ENCODE measurements at places on chromosomes 4 and X.

GRCh38 chr4:56424697-56425514 is 10.5 kb downstream of the PPAT start:
- DNase-seq, result no peak

- no peak for DNase-seq
Measured at GRCh38 chr4:119794113-119794512, 165.5 kb upstream of the PDE5A start.

DNA sequence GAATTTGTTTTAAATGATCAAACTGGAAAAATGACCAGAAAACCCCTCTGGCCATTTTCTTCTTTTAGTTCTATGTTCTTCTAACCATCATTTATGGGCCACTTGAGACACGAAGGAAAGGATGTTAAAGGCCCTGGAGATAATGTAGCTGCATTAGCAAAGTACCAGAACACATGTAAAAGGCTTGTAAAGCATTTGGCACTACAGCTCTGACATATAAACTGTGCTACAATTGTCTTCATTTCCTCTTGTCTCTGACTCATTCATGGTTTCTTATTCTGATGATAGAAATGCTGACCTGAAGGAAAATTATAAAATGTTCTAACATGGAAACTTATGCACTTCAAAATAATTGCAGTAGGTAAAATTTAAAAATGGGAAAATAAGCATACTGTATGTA is 388.7 kb downstream of the FAT4 start:
- no peak for DNase-seq

GRCh38 chrX:12978205-12979025 is 3.5 kb downstream of the TMSB4X start:
- DNase-seq, result peak; percentile 28

- DNase-seq, result no peak
Measured at GRCh38 chrX:120564925-120565324, 4.2 kb upstream of the CUL4B start.

DNA sequence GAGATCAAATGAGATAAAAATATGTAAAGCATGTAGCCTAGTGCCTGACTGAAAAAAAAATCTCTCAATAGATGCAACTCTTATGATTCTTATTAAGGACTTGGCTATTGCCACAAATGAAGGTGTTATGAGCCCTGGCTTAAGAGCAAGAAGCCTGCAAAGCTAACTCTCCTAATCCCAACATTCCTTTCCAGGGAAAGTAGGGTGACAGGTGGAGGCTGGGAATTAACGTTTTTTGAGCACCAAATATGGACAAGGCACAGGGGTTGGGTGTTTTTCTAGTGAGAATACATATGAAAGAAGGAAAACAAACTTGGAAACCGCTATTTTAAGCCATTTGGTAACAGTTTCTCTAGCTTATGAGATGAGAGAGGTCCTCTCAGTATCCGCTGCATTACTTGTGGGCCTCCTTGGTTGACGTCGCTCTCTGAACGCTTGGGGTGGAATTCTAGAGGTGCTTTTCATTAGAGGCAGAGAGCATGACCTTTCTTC is 2.4 kb downstream of the RHOH start:
- DNase-seq, result no peak

DNA sequence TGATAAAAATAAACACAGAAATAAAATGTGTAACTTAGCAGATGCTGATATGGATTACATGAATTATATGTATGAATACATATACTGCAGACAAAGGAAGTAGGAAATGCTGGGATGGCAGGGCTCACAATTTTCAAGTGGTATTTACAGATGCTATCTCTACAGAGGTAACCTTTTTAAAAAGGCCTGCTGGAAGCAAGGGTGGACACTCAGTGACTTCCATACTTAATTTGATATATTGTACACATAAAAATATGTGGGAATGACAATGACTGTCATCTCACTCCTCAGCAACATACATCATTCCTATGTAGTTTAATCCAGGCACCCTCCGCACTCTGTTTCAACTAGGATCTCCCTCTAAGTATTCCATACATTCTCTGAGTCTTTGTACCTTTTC is 452.9 kb downstream of the DTHD1 start:
- DNase-seq, result no peak

DNA sequence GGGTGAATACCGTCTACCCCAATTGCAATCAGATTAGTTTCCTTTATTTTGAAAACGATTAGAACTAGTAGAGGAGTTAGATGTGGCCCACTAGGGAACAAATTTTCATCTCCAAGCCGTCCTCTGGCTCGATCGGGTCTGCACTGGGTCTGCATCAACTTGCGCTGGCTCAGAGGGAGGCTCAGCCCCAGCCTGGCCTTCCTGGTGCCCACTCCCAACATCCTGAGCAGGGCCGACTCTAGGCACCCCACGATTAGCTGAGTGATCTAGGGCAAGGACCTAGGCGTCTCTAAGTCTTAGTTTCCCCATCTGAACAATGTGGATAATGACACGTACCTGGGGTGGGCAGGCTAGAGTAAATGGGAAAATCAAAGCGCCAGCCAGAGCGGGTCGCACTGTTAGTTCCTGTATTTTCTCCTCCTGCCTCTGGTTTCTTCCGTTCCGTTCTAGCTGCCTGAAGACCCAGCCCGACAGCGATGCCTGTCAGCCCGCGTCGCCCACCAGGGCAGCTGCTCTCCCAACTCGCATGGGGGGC is 7.7 kb upstream of the HAND2 start:
- DNase-seq, result no peak

DNA sequence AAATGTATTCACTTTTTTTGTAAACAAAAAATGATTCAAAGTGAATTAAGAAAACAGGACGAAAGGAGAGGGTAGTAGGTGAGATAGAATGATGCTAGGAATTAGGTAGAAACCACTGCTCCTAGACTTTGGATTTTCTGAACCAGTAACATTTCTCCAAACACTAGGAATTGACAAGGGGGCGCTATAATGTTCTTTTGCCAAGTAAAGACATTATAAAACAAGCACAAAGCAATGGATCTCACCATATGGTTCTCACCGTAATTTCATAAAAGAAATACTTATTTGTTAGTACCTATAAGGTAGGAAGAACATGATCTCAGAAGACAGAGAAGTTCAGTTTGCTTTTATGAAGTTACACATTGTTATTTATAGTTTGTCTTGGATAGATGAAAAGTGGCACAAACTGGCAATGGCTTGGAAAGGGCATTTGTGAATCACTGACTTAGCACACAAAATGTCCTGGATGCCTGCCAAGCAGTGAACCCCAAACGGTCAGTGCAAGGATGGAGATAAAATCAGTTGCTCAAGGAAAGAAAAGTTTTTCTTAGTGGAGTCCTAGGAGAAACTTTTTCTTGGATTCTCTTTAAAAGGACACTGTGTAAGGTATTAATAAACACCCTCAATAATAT is 8.1 kb upstream of the TBC1D1 start:
- DNase-seq, result no peak

Data from cerebellar nuclear complex (tissue), 1 donor.